ENCODE measurements at places on chromosomes 5 and 9.

DNA sequence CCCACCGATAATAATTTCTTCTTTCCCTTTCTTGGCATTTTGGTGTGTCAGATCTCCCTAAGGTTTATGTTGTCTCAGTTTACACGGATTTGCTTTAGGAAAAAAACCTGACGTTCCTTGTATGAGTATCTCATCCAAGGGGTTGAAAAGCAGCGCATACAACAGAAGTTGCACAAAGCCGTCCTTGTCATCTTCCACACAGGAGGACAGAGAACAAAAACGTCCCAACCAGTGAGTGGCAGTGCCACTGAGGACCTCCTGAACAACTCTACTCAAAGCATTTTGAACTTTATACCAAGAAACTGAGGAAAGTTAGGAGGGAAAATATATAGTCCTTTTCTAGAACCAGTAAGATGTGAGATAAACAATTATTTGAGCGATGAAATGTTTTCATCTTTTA lies 547.0 kb downstream of the PDE4D start:
- no peak for DNase-seq

- no peak for DNase-seq
These were observed 41.4 kb upstream of the FSTL4 start for GRCh38 chr5:133653760-133654049.

DNA sequence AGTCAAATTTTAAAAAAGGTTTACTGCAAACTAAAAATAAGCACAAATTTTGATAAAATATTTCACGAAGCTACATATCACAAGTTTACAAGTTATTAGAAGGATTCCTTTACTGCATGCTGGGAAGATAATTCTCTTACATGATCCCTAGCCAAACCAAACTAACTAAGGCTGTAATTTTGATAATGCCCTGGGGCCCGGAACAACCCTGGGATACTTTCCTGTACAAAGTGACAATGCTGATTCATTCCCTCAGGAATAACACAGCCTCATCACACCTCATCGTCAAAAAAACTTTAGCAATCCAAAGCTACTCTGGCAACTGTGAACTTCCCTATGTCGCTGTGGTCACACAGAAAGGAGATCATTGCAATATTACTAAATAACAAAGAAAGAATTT lies 402.9 kb downstream of the RAB3C start:
- DNase-seq = no peak

GRCh38 chr5:7904170-7904569 lies 35.2 kb downstream of the MTRR start:
- DNase-seq = no peak

DNA sequence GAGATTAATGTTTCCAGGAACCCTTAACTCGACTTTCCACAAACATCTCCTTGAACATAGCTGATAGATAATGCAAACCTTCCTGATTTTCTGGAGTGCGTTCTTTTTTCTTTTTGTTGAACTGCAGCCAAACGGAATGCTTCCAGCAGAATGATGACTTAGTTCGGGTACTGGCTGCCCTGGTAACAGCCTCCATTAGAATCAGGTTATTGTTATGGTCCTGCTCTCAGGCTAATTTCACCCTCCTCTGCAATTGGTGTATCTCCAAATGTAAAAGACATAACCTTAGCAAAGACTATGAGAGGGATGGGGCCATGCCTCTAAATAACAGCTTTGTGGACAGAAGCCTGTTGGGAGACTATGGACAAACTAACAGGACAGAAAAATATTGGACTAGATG lies 116.5 kb downstream of the PDE4D start:
- no peak for DNase-seq

DNA sequence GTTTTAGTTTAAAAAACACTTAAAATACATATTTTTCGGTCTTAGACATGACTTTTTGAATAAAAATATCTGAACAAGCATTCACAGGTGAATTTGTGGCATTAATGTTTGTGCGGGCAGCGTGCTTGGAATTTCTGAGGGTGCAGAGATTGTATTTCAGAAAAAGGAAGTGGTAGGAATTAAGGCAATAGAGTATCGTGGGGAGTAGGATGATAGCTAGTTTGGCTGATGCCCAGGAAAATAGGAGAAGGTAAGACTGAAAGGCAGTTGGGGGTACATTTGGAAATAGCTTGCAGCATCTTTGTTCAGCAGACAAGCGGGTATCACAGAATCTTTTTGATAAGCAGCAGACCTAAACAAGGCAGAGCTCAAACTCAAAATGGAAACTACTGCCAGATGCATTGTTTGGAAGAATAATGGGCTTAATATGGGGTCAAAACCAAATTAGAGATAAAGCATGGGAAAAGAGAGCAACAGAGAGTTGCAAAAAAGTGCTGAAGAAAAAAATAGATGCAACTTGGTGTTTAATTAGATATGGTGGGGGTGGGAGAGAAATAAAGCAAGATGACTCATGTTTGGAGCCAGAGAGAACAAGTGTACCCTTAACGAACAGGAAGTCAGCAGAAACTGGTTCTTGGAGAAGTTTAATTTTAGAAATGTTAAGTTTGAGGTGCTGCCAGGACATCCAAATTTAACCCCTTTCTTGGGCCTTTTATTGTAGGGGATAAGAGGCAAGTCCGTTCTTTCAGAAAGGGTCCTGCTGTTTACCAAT lies 85.7 kb upstream of the ARRDC3 start:
- DNase-seq = no peak

DNA sequence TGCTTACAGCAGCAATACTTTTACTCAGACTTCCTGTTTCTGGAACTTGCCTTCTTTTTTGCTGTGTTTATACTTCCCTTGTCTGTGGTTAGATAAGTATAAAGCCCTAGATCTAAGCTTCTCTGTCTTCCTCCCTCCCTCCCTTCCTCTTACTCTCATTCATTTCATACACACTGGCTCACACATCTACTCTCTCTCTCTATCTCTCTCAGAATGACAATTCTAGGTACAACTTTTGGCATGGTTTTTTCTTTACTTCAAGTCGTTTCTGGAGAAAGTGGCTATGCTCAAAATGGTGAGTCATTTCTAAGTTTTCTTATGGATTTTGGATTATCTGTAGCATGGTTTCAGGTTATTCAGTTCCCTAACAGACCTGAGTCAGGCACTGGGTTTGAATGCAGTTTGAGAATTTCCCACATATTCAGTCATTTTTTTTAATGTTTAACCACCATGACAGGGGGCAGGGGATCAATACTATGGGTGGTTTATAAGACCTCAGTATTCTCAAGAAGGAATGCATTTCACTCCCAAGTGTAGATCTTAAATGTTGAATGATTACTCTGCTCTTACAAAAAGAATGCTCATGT lies at the start of gene IL7R:
IL7R (plus strand) TSS at position 127 of the 587 bp plus-strand sequence; CDS start at position 214, 87 bp downstream.
- DNase-seq = no peak

GRCh38 chr5:80149161-80149609 lies 106.7 kb downstream of the SERINC5 start:
- no peak for DNase-seq

Data from CD4-positive, alpha-beta T cell (primary cell).